NCI-H1436 treated with DMSO at 0.1 percent for 48 hours (cell line): ENCODE measurements at places on chromosomes 11 and 22.

GRCh38 chr11:94507485-94507884 is 4.8 kb upstream of the C11orf97 start:
- DNase-seq: no peak

DNA sequence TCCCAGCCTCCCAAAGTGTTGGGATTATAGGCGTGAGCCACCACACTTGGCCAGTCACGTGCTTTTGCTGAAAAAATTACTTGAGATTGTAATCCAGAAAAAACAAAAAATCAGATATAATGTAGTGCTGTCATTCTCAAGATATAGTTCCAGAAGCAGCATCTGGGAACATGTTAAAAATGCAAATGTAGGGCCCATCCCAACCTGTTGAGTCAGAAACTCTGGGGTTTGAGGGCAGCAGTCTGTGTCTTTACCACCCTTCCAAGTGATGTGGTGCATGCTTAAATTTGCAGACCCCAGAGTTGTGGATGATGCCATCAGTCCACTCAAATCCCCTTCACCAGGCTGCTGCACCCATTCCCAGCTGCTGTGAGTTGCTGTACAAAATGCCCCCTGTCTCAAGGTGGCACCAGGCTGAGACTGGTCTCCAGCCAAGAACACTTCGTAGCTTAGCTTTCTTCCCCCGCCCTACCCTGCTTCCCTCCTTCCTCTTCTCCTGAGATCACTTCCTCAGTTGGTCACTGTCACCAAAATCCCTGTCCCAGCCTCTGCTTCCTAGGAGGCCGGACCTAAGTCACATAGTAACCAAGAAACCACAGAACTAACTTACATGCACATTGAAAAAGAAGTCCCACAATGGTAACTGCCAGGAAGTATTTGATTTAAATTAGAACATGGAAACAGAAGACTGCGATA is 18.2 kb upstream of the ARRB1 start:
- DNase-seq: no peak

DNA sequence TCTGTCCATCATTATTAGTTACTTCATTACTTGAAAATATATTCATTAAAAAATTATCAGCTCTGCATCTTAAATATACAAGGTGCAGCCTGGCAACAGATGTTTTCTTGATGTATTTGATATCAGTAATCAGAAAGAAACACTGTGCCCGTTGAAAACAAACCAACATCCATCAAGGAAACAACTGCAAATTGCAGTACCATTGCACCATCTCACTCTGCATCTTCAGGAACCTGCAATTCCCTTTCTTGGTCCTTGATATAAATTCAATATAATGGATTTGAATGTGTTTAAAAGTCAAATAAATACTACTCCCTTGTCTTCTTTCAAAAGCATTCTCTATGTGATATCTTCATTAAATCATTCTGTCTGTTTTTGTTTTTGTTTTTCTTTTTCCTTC is 1131.2 kb downstream of the FAM181B start:
- no peak for DNase-seq

DNA sequence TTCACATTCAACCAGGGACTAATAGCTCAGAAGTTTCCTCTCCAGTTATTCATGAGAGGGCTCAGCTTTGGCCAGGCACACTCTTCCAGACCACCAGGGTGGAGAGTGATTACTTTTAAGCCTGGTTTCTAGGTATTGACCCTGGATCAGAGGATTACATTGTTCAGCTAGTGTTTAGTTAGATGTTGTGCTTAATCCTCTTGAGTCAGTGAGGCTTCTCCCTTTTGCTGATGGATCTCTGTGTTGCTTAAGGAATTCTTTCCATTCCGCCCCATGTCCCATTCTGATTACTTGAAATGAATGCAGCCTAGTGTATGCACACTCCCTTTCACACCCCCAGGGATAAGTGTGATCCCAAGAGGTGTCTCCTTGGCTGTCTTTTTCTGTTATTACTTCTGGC is 271.7 kb upstream of the ANO5 start:
- no peak for DNase-seq

DNA sequence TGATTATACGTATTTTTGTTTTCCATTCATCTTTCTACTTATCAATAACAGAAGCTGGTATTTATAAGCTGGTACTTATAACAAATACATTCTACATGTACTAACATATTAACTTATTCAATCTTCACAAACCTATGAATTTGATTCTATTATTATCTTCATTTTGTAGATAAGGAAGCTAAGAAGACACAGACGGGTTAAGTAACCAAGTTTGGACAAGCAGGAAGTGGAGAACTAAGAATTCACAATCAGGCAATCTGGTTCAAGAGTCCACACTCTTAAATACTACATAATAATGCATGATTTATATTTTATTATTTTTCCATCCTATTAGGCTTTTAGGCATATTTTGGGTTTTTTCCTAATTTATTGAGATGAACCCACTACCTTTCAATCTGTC is 25.0 kb downstream of the FCHSD2 start:
- no peak for DNase-seq

DNA sequence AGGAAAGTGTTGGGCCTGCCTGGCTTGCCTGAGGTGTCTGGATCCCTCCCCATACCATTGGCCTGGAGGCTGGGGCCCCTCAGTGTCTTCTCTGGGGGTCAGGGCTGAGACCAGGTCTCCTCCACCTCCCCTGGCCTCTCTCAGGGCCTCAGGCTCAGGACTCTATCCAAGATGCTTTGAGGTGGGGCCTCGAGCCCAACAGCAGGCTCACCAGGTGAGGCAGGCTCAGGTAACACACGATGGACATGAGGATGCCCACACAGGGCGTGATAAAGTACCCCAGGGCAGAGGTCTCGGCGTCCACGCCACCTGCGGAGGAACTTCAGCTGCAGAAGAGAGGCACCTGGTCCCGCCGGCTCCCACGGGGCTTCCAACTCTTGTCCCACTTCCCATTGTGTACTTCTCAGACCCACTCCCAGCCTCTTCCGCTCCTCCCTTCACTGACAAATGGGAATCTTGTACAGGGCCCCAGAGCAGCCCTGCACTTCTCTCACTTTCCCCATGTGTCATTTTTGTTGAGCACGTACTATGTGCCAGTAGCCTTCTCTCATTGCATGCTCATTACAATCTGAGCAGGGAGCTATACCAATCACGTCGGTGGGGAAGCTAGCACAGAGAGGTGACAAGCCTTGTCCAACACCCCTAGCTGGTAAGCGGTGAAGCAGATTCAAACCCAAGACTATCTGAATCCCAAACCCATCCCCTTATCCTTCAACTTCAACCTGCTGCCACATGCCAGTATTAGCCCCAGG is 3.8 kb downstream of the SLC29A2 start:
- no peak for DNase-seq

DNA sequence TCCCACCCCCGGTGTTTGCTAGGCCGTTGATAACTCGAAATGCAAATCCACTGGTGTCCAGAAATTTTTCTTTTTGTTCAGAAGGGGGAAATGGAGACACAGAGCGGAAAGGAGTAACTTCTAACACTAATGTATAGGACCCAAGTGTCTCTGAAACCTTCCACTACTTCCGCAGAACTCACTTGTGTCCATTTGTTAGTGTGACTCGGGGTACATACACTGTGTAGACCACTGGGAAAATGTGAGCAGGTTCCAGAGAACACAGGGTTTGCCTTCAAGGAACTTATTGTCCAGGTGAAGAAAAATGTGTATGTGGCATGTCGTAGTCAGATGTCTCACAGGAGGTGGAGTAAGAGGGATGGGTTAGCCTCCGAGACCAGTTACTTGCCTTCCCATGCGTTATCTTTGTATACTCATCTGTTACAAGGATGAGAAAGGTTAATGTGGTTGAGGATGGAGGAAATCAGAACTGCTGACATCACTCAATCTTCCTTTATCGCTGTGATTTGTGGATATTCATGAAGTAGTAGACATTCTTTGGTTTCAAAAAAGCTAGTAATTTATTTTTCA is 857 bp downstream of the ARCN1 start:
- DNase-seq: no peak

- no peak for DNase-seq
Observed at GRCh38 chr11:74520316-74520715, 26.8 kb upstream of the LIPT2 start.

DNA sequence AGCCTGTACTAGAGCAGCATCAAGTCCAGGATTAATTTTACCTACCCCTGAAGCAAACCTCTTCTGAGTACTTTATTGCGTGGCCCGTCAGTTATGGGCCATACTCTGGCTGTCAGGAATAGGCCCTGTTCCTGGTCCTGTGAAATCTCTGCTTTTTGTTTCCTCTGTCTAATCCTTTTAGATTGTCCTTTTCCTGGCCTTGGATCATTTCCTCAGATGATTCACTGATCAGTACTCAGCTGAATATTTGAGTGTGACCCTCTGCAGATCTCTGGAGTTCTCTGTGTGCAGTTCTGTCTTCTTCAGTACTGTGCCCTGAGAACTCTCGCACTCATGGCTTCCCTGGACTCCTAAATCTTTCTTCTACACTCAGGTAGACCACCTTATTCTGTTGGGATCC is 123.5 kb downstream of the UVRAG start:
- no peak for DNase-seq

GRCh38 chr11:12441231-12441861 is 64.0 kb downstream of the PARVA start:
- no peak for DNase-seq

DNA sequence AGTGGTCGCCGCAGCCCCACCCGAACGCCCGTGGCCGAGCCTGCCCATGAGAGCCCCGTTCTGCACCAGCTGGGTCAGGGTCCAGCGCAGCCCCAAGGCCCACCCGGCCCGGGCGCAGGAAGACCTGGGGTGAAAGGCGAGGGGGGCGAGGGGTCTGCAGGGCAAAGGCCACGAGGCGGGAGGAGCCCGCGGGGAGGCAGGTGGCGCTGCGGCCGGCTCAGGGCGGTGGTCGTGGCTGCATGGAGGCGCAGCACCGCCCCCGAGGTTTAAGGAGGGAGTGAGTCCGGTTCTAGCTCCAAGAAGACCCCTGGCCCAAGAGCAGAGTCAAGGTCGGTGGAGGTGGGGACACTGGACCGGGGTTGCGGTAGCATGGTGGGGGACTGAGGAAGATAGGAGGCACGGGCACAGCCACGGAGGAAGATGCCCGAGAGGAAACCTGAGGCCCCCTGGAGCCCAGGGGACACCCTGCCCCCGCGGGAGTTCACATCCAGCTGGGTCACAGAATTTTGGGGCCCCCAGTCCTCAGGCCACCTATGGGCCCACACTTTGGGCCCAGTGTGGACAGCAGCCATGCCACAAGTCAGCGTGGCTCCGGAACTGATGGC is 514 bp upstream of the HDAC10 start:
- no peak for DNase-seq

- no peak for DNase-seq
Observed at GRCh38 chr11:64788321-64789215, 10.2 kb upstream of the SF1 start.

GRCh38 chr11:70399681-70400112 is 1.4 kb downstream of the CTTN start:
- DNase-seq: no peak

DNA sequence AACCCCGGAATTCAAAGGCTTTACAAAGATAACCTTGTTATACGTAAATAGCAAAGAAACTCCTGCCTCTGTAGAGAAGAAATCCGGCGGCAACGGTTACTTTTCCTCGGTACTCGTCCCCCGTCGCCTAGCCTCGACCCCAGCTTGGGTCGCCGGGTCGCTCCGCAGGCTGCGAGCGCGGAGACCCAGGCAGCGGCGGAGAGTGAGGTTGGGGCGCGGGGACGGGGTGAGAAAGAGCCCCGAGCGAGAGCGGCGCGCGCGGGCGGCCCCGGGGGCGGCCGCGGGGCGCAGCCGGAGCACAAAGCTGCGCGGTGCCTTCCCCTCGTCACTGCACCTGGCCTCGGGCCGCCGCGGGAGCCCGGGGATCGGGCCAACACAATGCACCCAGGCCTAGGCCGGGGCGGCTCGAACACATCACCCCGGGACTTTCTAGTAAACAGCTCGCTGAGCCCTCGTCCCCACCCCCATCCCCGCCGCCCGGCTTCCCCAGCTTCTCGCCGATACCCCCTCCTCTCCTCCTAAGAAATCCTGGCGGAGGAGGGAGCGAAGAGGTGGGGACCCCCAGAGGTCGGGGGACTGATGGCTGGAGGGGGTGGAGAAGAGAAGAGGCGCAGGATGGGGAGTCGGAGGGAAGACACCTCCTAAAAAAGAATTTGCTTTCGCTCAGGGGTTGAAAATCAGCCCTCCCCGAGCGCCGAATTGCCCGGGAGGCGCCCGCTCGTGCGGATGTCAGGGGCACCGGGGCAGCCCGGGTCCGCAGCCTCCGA is 845 bp downstream of the MPPED2 start:
- DNase-seq: no peak

GRCh38 chr11:57240007-57240406 is 3.0 kb upstream of the APLNR start:
- DNase-seq: no peak

DNA sequence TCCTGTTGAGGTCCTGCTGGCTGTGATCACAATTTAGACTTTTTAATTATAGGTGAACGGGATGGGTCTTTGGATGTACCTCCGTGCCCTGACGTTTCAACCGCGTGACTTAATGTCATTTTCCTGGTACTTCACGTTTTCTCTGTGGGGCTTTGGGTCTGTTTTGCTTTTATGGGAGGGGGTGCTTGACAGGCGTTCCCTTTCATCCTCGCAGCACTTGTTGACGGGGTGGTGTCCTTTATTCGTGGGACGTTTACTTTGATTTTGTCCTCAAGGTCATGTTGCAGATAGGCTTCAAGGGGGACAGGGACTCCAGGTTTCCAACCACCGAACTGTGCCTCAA is 994 bp downstream of the PPP6R3 start:
- no peak for DNase-seq

DNA sequence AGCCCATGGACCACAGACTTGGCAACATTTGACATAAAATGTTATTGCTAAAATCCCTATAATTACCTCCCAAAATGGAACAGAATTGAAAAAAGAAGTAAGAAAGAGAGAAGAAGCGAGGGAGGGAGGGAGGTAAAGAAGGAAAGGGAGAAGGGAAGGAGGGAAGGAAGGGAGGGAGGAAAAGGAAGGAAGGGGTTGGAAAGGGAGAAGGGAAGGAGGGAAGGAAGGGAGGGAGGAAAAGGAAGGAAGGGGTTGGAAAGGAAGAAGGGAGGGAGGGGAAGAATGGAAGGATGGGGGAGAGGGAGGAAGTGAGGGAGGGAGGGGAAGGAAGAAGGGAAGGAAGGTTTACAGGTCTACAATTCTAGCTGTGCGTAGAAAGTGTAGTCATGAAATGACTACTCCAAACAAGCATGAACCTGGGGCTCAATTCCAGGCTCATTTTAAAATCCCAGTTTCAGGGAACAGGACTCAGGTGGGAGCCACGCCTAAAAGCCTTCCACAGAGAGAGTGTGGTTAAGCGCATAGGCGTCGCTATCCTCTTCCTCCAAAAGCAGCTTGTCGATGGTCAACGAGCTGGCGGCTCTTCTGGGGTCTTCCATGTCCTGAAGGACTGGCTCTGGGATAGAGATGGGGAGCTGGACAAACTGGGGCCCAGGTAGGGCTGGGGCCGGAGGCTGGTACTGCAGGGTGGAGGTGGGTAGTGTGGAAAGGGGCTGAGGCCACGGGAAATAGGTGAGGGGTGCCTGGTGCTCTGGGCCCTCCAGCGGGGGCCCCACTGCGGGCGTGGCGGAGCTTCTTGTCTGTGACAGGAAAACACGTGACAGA is 25.1 kb downstream of the POU2AF1 start:
- no peak for DNase-seq
